ENCODE measurements at places on chromosomes 16 and 17. TPM values are rescaled to one million over a fixed set of nuclear protein-coding genes. Genes with fewer than 3 reads are reported as not detected.

The TBC1D3C gene
- total RNA-seq = not detected

The KIF1C gene
- total RNA-seq = 86.4 TPM

The CCDC40 gene
- 2.0 TPM for total RNA-seq

The HASPIN gene
- 11.8 TPM for total RNA-seq

The MEOX1 gene
- not detected for total RNA-seq

The SLC12A3 gene
- not detected for total RNA-seq
